Stimulated activated CD8-positive, alpha-beta memory T cell treated with anti-CD3 and anti-CD28 coated beads, Interleukin-4, amount 100 ng/mL, for 24 hours (primary cell): ENCODE measurements at places on chromosomes 3 and 15.

- DNase-seq: no peak
Observed at GRCh38 chr3:42541079-42541478, 38.6 kb downstream of the VIPR1 start.

DNA sequence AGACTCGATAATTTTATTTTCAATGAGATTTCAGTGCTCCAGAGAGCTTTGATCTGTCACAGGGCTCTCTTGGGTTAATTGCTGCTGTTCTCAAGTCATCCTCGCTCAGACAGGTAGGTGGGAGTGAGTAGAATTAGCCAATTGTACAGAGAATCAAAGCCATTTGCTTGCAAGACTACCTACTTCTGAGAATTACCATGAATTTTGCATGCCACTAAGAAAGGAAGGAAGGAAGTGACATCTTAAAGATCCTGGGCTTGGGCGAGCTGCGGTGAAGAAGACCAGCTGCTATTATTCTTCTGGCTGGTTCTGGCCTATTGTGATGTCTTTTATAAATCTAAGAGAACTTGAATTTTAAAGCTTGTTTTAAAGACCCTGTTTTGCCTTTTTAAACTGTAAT, 154.1 kb upstream of the LPP start:
- no peak for DNase-seq

DNA sequence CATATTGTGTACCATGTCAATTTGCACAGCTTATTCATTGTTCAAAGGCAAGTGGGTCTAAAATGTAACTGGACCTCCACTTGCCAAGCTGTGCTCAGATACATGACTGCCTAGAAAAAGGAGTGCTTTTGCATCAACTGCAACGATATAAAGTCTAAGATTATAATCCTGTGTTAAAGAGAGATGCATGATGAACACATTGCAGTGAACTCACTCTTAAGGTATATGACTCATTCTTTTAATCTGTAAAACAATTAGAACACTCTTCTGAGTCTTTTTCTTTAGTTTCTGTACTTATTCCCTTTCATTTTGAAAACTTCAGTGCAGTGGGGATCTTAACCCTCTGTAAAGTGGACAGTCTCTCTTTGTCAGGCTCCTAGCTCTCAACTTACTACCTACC, 982.8 kb downstream of the ROBO1 start:
- no peak for DNase-seq

- no peak for DNase-seq
Observed at GRCh38 chr3:54343495-54343894, 221.1 kb downstream of the CACNA2D3 start.

DNA sequence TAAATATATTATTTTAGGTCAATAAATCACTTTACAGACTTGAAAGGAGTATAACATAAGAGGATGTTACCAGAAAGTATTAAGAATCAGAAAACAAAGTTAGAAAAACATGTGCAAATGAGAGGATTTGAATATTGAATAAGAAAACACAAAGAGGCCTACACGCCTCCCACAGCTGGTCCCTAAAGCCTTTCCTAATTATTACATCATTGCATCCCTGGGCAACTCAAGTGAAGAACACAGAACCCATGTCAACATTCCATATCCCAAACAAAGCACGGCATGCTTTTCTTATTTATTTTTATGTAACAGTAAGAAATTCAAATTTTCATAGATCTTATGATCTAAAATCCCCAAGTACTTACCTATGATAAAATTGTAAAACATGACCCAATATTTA, 61.2 kb downstream of the HERC1 start:
- no peak for DNase-seq

- no peak for DNase-seq
Observed at GRCh38 chr3:49166752-49167556, 823 bp upstream of the CCDC71 start.

GRCh38 chr15:35166730-35167359, 81.8 kb upstream of the NANOGP8 start:
- no peak for DNase-seq

GRCh38 chr3:98291332-98291957, 9.1 kb downstream of the OR5H2 start:
- DNase-seq: no peak
